ENCODE measurements at places on chromosomes 3 and 15. TPM values are rescaled to one million over a fixed set of nuclear protein-coding genes. Genes with fewer than 3 reads are reported as not detected.

RAD51 gene
- total RNA-seq = 12.9 TPM

SHQ1 gene
- total RNA-seq = 14.3 TPM

IFT57 gene
- 33.1 TPM for total RNA-seq

OIP5 gene
- 21.3 TPM for total RNA-seq

ZPLD1 gene
- total RNA-seq = not detected

MOBP gene
- total RNA-seq = not detected

CLEC3B gene
- total RNA-seq = 23.4 TPM

GMPS gene
- total RNA-seq = 50.6 TPM

ACKR2 gene
- total RNA-seq = under 0.01 TPM

TMEM202 gene
- total RNA-seq = not detected

LRCH3 gene
- total RNA-seq = 14.0 TPM

LDHAL6B gene
- not detected for total RNA-seq

PLSCR5 gene
- total RNA-seq = not detected

PLSCR2 gene
- total RNA-seq = not detected

CHRM5 gene
- total RNA-seq = not detected

MYL3 gene
- total RNA-seq = not detected

Measured in bronchus fibroblast of lung (primary cell).